ENCODE measurements at places on chromosomes 7 and 10.

DNA sequence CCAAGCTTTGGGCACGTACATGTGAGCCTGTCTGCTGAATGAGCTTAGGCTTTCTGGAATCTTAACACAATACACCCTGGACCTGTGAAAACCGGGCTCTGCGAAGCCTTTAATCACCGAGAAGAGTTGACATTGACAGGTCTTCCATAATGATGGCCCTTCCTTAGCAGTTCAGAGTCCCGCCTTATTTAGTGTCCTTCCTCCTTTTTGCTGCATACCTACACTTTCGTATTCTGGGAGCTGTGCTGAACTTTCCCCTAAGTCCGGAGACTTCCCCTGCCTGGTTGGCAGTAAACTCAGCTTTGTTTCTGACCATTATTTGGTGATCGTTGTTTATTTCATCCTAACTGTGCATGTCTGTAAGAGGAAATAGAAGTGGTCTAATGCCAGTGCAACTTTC, 212.0 kb downstream of the CAMK1D start:
- DNase-seq: no peak

DNA sequence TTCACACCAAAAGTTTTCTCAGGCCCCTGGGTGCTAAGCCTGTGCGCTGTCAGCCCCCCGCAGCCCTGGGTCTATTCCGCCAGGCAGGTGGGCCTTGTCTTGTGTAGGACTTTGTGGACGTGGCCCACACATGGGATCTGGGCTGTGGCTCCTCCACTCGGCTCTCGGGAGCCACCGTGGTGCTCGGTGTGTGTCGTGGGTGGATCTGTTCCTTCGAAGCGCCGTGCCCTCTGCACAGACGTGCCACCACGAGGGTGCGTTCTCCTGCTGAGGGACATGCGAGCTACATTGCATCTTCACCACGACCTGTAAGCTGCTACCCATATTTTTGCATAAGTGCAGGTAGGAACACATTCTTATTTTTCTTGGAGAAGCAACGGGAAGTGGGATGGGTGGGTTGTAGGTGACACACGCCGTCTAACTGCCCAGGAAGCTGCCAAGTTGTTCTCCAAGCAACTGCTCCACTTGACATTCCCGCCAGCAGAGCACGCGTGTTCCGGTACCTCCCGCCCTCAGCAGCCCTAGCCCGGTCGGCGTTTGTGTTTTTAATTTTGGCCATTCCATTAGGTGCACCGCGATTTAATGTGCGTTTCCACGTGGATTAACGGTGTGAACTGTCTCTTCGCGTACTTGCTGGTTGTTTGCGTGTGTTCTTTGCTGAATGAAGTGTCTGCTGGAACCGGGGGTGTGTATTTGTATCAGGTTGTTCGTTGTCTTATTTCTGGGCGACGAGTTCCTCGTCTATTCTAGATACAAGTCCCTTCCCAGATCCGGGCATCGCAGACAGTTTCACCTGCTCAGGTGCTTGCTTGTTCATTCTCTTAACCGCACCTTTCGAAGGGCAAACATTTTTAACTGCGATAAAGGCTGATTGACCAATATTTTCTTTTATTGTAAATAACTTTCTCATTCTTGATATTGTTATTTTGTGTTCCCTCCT, 47.4 kb upstream of the CFAP46 start:
- no peak for DNase-seq

- DNase-seq: no peak
These were observed 595.2 kb downstream of the AUTS2 start for GRCh38 chr7:70193514-70193913.

DNA sequence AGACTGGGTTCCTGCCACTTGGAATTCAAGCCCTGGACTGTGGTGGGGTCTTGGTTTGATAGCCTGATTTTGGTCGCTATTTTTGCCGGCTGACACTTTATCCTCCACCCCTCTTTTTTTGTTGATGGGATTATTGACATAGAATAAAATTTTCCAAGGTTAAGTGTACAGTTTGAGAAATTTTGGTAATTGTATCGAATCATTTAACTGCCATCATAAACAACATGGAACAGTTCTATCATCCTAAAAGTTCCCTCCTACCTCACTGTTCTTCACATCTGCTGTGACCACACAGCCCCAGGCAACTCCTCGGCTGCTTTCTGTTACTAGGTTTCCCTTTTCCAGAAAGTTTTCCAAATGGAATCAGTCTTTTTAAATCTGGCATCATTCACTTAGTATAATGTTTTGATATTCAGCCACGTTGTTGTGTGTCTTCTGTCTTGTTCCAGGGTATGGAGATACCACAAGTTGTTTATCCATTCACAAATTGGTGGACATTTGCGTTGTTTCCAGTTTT, 50.6 kb upstream of the STEAP1B start:
- no peak for DNase-seq

- no peak for DNase-seq
These were observed 9.2 kb downstream of the AKR1B1 start for GRCh38 chr7:134449680-134450079.

DNA sequence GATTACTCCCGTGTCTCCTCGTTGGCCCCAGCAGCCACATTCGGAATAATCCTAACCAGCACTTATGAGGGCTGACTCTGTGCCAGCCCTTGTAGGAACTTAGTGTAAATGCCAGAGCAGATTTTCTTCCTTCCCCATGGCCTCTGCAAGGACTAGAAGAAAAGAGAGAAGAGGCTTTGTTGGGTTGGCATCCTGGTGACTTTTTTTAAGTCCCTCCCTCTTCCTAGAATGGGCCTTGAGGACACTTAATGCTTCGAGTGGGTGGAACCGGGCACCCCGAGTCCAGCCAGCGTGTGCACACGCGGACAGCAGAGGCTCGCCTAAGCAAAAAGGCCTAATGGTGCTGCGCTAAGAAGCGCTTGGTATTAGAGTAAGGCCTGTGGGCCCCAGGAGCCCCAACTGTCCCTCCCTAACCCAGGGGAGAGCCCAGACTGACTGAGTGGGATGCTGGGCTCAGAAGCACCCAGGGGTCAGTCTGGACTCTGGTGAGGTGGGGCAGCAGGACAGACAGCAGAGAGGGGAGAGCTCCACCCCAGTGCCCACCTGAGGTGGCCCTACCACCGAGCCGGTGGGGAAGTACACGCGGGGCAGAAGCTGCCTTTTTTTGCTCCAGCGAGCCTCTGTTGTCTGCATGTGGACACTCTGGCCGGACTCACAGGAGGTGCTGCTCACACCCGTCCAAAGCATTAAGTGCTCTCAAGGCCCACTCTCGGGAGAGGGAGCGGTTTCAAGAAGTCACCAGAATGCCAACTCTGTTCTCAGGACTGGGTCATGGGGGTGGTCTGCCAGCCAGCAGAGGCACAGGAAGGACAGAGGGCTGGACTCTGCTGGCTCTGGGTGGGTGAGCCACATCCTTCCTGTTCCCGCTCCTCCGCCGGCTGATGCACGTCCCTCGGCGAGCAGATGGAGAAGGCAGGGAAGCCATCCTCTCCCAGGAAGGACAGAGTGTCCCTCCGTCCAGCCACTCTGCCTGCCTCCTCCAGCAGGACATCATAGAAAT, 12.5 kb downstream of the ITPRIP start:
- no peak for DNase-seq

GRCh38 chr10:27258838-27259812, 18.5 kb upstream of the ACBD5 start:
- DNase-seq: no peak

DNA sequence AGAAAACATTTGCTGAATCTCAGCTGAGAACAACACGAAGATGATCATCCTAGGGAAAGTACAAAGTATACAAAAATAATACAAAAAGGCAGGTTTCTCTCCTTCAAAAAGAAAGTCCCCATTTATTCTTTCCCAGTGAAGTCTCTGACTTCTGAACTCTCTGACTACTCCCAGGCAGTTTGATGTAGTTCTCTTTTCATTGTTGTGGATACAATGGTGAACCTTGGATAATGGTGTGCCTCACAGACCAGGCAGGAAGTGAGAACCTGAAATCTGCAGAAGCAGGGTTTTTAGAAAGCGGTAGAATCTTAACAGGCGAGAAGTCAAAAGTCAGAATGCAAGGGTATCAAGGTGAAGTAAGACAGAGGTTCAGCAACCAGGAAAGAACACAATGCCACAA, 150.8 kb upstream of the NRP1 start:
- no peak for DNase-seq

DNA sequence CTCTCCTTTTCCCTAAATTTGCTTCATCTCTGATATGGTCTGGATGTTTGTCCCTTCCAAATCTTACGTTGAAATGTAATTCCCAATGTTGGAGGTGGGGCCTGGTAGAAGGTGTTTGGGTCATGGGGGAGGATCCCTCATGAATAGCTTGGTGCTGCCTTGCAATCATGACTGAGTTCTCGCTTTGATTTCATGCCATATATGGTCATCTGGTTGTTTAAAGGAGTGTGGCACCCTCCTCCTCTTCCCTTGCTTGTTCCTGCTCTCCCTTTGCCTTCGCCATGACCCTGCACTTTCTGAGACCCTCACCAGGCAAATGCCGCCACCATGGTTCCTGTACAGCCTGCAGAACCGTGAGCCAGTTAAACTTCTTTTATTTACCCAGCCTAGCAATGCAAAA, 14.5 kb downstream of the NOBOX start:
- no peak for DNase-seq

DNA sequence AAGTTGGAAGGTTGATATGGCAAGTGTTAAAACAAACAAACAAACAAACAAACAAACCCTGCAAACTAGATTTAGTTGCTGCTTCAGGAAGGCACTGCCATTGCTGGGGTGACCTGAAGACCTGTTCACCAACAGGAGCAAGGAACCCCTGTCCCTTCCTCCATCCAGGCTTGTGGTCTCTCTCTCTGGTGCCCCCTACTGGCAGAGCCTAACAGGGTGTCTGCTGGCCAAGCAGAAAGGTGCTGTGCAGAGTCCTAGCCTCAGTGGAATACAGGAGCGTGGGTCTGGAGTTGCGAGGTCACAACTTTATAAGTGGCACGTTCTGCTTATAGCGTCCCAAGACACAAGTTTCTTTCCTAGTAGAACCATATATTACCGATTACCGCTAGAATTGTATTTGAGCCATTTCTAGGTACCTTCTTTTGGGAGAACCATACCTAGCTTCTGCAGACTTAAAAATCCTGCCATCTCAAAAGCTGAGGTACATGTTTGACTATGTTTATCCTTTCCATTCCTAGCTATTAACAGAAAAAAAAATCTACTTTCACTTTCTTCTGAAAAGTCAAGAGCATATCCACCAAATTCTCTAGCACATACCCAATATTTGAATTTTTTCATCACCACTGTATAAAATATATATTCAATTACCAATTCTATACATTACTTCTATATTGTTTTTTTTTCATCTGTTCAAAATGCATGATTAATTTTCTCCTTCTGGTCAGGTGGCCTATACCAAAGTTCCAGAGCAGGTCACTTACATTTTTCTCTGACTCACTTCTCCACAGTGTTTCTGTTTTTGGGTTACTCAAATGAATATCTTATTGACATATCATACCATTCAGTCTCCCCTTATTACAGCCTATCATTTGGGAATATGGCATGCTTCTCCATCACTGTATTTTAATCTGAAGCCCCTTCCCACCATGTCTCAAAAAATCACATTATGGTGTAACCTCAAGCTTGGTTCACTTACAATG, 29.1 kb upstream of the CALD1 start:
- DNase-seq: no peak

DNA sequence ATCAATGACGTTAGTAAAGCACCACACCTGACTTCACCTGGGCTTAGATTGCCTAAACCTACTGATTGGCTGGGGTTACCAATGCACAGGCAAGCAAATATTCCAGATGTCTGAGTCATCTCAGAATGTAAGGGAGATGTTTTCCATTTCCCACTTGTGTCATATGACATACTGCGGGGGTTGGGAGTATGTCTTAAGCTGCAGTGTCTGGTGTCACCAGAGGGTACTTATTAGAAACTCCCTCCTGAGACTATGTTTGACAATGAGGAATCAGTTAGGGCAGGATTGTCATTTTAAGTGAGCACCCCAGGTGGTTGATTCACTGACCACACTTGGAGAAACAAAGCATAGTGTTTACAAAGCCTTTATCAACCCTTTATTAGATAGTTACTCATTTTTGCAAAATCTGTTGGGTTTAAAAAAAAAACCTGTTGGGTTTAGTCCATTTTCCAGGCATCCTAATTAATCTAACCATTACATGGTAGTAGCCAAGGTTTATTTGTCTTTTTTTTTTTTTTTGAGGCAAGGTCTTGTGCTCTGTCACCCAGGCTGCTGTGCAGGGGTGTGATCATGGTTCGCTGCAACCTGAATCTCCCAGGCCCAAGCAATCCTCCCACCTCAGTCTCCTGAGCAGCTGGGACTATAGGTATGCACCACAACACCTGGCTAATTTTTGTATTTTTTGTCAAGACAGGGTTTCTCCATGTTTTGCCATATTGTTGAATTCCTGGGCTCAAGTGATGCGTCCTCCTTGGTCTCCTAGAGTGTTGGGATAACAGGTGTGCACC, 72.5 kb downstream of the CDK6 start:
- no peak for DNase-seq

DNA sequence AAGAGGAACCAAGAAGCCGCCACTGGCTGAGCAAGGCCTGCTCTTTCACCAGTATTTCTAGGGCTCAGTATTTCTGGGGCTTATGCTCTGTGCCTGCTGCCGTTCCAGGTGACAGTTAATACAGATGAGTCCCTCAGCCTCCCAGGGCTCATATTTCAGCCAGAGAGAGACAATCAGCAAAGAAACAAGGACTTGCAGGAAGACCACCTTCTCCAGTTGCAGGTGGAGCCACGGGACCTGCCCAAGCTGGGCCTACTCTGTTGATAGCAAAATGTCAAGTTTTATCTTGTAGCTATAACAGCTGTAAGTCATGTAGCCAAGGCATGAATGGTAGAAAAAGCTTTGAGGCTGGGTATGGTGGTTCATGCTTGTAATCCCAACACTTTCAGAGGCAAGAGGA, 42.7 kb downstream of the NPTX2 start:
- no peak for DNase-seq

DNA sequence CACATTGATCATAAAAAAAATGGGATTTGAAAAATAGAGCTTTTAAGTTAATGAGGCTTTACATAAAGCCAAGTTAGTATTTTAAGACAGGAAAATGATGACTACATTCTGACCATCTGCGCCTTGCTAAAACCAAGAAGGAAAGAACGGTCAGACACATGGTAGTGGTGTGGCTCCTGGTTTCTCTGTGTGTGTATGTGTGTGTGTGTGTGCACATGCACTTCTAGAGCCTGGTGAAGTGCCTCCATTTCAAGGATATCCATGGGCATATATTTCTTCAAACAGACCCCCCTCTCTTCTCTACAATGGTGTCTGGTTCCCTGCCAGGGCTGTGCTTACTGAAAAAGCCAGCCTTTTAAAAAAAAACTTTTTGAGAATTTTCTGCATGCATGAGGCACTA, 80.9 kb downstream of the FRMPD2 start:
- no peak for DNase-seq

DNA sequence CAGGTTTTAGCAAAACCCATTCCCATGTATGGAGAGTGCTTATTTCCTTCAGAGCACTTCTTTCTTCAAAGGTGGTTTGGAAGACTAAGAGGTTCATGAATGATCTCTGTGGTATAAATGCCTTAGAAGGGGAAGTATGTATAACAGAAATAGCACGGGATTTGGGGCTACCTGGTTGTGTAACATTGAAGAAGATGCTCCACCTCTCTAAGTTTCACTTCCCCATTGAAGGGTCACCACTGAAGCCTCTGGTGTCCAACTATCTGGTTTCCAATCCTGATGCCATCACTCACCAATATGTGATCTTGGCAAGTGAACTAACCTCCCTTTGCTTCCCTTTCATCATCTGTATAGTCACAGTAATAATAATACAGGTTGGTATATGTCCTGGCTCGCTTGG, 37.2 kb downstream of the CYCS start:
- no peak for DNase-seq

- no peak for DNase-seq
These were observed 46.6 kb downstream of the RSU1 start for GRCh38 chr10:16770670-16771069.

- no peak for DNase-seq
These were observed 64.0 kb upstream of the FERD3L start for GRCh38 chr7:19209166-19209696.

- DNase-seq: no peak
These were observed 423.2 kb downstream of the PTPRN2 start for GRCh38 chr7:158164101-158165095.
